Cardiac fibroblast (primary cell): ENCODE measurements at places on chromosomes 3 and 15.

DNA sequence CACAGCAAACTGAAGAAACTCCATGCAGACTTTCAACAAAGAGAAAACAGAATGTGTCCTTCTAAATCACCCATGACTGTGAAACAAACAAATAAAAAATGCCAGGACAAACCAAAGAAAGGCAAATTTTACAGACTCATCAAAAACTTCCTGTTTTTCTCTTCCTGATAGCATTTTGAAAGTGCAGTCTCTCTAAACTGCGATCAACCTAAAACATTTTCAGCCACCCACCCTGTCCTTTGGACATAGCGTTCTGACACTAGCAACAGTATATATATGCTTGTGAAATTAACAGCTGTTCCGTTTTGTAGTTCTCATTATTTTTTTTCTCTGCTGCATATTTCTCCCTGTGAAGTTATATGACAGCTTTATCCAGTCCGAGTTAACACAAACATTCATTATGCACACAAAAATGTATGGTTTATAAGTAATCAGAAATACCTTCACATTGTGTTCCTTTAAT is 151.7 kb downstream of the FBN1 start:
- DNase-seq: no peak

DNA sequence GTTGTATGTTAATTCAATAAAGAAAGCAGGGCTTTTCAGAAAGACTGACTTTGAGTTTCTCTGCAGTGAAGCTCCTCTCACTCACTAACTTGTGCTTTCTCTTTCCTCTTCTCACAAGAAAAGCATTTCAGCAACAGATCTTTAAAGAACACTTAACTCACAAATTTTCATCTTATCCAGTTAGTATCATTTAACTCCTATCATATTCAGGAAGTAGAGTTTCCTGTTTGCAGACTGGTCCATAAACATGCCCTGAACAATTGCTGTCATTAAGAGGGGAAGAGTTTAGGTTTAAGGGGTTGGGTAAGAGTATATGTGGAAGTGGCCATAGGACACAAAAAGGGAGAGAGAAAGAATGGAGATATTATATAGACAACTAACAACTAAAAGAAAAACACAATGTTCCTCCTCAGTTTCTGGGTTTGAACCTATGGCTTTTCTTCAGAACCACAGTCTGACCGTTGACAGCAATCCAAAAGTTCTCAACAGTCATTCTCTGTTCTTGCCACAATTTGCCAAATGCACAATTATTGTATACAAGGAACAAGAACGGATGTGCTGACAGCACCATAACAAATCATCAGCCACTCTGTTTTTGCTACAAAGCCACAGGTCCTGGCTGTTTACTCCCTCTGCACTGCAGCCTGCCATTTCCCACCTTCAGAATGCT is 63.9 kb downstream of the CHAC1 start:
- no peak for DNase-seq

DNA sequence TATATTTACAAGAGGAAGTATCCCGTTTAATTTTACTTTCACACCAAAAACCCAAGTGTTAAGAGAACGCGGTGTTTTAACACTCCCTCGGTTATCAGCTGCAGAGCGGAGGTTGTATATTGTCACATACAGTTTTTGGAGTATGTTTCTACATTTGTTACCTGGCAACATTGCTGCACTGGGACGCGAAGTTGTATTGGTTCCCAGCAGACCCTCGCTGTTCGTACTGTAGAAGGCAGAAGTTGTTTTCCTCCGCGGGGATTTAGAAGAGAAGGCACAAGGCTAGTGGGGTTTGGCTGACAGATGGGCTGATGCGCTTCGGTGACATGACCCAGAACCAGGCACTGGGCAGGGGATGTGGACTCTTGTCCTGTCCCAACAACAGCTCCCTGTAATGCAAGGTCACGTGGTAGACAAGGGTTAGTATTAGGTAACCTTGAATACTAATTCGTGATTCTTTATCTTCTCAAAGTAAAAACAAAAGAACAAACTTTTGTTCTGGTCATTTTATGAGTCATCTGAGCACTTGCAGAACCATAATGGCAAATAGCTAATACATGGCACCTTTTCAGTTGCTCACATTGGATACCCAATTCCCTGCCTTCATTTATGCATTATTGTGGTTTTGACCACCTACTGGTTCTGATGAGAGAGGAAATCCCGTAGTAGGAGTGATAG is 230.4 kb upstream of the BHLHE40 start:
- DNase-seq: no peak

GRCh38 chr3:63343674-63344073 is 65.6 kb downstream of the SYNPR start:
- peak; percentile 99 for DNase-seq
